Peyer's patch (tissue), 4 donors: ENCODE measurements at places on chromosomes 3 and 15. TPM values are rescaled to one million over a fixed set of nuclear protein-coding genes. Genes with fewer than 3 reads are reported as not detected.

Gene MUC20
- total RNA-seq, result 71.8 TPM

Gene TGFBR2
- total RNA-seq, result 87.3 TPM

Gene CHRNA5
- 1.7 TPM for total RNA-seq

Gene ALDH1A2
- total RNA-seq, result not detected

Gene ALDH1A3
- 22.8 TPM for total RNA-seq

Gene SLC28A2
- total RNA-seq, result 66.6 TPM

- DNase-seq, result no peak
Observed at GRCh38 chr15:48936666-48937065, 27.1 kb downstream of the SHC4 start.

- no peak for DNase-seq
Observed at GRCh38 chr15:55758580-55758986, 15.6 kb upstream of the PRTG start.

DNA sequence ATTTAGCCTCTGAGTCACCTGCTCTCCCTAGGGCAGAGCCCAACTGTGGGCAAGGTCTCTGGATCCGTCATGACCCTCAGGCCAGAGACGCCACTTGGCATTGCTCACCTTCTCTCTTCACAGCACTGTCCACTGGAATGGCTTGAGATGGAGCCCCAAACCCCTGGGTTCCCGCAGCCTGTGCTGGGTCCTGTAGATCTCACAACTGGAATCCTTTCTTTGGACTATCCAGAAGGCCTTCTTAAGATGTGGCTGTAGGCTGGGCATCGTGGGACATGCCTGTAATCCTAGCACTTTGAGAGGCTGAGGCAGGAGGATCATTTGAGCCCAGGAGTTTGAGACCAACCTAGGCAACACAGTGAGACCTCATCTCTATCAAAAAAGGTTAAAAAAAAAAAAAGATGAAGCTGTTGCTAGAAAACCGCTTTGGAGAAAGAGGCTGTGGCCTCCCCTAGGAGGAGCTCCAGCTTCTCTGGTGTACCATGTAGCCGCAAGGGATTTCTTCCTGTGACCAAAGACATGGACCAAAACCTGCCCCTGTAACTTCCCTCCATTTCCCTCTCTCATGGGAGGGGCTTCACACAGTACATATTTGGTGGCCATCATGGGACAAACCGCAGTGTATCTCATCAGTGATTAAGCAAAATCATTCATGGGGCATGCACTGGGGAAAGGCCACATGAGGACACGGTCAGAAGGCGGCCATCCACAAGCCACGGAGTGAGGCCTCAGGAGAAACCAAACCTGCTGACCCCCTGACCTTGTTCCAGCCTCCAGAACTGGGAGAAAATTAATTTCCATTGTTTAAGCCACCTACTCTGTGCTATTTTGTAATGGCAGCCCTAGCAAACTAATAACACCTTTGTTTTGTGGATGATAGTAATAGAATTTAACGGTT, 23.3 kb upstream of the BUB1B start:
- DNase-seq, result no peak

- DNase-seq, result no peak
Observed at GRCh38 chr15:94027581-94027980, 203.8 kb upstream of the MCTP2 start.

DNA sequence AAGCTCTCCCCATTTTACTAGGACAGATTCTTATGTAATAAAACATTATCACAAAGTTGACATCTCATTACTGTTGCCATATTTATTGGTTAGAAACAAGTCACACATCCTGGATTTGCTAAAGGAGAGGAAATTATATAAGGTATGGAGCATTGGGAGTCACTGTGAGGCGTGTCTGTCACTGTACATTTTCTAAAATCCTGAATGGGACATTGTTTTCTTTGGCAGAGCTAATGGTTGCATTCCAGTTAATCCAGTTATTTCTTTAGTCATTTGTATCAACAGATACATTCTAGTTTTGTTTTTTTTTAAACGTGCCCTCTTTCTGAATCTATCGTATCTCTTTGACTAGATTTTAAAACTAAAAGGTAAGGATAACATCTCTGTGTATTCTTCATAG, 70.2 kb upstream of the MITF start:
- no peak for DNase-seq

GRCh38 chr3:126351086-126351770, 6.0 kb downstream of the KLF15 start:
- DNase-seq, result no peak

DNA sequence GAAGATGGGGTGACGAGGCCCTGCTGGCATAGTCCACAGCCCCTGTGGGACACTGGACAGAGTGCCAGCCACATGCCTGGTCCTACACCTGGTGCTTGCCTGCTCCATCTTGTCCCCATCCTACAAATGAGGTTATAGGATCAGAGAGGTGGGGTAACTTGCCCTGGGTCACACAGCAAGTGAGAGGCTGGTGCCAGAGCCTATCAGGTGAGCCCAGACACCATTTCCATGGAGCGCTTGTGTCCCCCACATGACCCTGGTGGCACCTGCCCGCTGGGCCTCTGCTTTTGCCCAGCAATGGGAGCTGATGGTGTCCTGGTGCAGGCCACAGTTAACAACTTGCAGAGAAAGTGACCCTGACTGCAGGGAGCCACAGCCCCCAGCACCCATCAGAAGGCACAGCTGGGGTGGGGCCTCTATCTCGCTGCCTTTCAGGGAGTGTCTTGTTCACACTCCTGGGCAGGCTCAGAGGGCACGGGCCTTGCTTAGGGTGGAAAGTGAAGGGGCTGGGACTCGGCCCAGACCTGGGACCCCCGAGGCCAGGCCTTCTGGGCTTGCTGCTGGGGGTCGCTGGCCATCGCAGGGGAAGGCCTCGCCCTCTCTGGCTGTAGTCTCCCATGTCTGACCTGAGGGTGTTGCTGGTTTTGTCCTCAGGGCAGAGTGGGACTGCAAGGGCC, 7.2 kb downstream of the PLXNA1 start:
- DNase-seq, result no peak

GRCh38 chr3:167852216-167852615, 116.7 kb downstream of the SERPINI1 start:
- no peak for DNase-seq

- no peak for DNase-seq
Observed at GRCh38 chr3:192332386-192333291, 394.7 kb downstream of the FGF12 start.

DNA sequence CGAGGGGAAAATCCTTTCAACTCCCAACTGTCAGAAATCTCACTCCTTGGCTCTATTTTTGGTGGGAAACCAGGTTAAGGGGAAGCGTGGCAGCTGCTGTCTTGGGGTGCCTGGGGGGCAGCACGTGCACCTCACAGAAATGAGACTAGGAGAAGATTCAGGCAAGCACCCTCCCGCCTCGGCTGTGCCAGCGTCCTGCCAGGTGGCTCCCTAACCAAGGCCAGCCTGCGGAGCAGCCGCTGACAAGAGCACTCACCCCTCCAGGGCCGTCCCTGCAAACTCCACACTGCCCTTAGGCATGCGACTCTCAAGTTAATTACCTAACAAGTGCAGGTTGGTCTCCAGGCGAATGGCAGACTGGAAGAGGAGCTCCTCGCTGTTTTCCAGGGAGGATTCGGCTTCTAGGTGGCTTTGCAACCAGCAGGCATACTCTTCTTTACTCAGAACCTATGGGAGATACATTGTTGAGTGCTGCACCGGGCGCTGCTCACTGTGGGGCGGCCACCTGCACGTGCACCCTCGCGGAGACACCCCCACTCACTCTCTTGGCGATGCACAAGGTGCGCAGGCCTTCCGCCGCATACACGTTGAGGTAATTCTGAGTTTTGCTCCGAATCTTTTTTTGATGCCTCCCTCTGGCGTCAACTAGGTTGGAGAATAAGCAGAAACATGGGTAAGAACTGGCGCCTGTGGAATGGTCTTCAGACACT, 155.3 kb downstream of the ATP10A start:
- DNase-seq, result peak; percentile 22

- DNase-seq, result no peak
Observed at GRCh38 chr3:57224856-57225255, 2.7 kb upstream of the APPL1 start.

GRCh38 chr3:158737976-158738615, 5.8 kb upstream of the RARRES1 start:
- no peak for DNase-seq

DNA sequence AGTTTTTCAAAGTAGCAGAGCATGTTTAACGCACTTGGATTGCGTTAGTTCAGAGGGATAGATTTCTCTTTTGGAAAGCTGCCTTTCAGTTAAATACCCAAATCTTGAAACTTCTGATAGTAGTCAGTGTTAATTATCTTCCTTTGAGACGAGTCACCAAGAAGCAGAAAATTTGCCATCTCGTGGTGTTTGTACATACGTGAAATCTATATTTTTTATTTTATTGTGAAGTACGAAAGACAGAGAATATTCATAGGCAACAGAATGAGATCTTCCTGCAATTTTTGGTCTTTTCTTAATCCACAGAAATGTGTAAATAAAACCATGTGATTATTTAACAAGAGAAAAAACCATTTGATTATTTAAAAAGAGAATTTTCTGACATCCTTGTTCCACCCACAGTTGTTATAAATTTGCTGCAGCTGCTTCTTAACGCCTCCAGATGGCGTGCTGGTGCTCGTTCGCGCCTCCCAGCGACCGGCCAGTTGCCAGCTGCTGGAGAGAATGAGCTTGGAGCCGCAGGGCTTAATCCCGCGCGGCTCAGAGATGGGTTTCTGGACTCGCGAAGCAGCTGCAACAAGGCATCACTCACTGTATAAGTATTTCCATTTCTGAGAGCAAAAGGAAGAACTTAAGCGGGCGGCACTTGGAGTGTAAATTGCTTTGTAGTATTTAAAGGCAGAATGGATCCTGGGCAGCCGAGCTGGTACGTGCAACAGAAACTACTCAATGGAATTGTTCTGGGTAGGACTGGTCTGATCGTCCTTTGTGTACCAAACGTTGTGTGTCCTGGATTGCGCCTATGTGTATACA, 10.5 kb upstream of the SLITRK3 start:
- DNase-seq, result no peak

DNA sequence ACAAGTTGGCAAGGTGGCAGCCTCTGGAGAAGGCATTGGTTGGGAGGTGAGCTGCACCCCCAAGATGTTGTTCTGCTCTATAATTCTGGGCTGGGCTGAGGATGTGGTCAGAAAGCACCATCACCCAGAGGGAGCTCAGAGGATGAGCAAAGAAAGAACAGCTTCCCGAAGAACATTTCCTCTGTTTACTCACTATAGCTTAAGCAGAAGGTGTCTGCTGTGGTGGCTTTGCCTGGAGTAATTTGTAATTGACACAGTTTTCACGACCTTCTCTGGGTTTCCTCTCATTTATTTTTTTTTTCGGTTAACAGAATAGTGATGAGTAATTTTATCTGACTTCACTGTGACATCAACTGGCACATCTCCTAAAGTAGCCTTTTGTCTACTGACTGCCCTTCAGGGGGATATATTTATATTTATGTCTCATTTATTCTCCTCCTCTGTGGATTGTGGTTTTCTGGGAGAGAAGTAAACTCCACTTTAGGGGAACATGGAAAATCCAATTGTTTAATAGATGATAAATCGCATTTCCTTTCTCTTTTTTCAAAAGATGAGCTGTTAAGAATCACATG, 49.5 kb upstream of the ABHD17C start:
- DNase-seq, result no peak

- no peak for DNase-seq
Observed at GRCh38 chr3:146818866-146819265, 213.7 kb upstream of the PLSCR5 start.
